ENCODE measurements at places on chromosomes 6 and 20. TPM values are rescaled to one million over a fixed set of nuclear protein-coding genes. Genes with fewer than 3 reads are reported as not detected.

DNA sequence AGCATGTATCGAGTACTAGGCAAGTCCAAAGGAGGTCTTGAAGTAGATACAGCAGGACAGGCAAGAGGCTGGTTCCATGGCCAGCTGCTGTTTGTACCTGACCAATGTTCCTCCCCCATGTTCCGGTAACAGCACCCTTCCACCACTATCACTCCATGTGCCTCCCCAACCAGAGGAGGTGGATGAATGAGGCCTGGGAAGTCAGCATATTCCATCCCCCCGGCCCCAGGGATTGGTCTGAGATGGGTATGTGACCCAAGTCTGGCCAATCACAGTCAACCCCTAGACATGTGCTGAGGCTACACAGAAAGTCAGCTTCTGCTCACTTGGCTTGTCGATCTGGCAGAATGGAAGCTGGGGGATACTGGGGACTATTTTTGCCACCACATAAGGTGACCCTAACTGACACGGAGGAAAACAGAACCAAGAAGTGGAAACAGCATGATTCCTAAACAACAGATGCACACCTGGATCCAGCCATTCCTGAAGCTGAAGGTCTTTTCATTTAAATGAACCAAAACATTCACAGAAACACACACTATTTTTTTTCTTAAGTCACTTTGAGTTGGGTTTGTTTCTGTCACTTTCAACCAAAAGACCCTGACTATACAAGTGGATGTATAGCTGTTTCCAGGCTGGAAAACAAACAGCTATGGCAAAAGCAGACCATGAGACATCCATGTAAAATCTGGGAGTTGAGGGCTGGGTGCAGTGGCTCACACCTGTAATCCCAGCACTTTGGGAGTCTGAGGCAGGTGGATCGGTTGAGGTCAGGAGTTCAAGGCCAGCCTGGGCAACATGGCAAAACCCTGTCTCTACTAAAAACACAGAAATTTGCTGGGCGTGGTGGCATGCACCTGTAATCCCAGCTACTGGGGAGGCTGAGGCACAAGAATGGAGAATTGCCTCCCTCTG, 70.4 kb upstream of the PTPN1 start:
- no peak for DNase-seq

- no peak for DNase-seq
These were observed 341.1 kb downstream of the MMUT start for GRCh38 chr6:49121970-49122369.

DNA sequence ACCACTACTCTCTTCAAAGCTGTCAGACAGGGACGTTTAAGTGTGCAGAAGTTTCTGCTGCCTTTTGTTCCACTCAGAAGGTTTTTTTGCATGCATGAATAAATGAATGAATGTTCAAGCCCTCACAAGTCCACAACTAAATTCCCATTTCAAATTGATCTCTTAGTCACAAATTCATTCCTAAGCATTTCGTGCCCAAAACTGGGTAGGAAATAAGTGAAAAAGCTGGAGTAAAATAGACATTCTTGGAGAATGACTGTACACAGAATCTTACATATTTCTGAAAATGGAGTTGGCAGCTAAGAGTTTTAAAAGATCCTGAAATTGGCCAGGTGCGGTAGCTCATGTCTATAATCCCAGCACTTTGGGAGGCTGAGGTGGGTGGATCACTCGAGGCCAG, 117.6 kb downstream of the PERP start:
- DNase-seq, result no peak

- no peak for DNase-seq
These were observed 254.4 kb upstream of the PMEPA1 start for GRCh38 chr20:57964011-57964862.

GRCh38 chr20:49029203-49029602, 16.9 kb upstream of the CSE1L start:
- DNase-seq, result no peak

- DNase-seq, result no peak
These were observed 229.0 kb downstream of the ZNF217 start for GRCh38 chr20:53364646-53365045.

DNA sequence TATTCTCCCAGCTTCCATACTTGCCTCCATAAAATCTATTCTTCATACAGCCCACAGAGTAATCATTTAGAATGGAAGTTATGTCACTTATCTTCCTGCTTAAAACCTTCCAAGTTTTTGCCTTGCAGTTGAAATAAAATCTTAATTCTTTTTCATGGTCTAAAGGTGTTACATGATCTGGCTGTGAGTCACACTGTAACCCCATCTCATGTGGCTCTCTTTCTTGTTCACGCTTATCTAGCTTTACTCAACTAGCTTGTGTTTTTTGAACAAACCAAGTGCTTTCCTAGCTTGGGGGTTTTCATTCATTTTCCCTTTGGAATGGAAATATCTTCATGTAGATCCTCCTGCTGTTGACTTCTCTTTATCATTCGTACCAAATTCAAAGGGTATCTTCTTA, 23.6 kb upstream of the THEMIS start:
- no peak for DNase-seq

Gene GSTA1
- 247 TPM for polyA plus RNA-seq

Gene SLC22A3
- 15.4 TPM for polyA plus RNA-seq

- no peak for DNase-seq
These were observed 126.5 kb downstream of the SLC24A3 start for GRCh38 chr20:19338960-19339359.

Gene SIRPD
- not detected for polyA plus RNA-seq

- DNase-seq, result no peak
These were observed 34.1 kb downstream of the ERGIC3 start for GRCh38 chr20:35575958-35576357.

Gene HEY2
- polyA plus RNA-seq, result 2.0 TPM

- DNase-seq, result no peak
These were observed 278.5 kb upstream of the MAN1A1 start for GRCh38 chr6:119627908-119628669.

GRCh38 chr20:25529295-25529951, 55.9 kb downstream of the NINL start:
- DNase-seq, result no peak

Gene HFE
- 6.3 TPM for polyA plus RNA-seq

DNA sequence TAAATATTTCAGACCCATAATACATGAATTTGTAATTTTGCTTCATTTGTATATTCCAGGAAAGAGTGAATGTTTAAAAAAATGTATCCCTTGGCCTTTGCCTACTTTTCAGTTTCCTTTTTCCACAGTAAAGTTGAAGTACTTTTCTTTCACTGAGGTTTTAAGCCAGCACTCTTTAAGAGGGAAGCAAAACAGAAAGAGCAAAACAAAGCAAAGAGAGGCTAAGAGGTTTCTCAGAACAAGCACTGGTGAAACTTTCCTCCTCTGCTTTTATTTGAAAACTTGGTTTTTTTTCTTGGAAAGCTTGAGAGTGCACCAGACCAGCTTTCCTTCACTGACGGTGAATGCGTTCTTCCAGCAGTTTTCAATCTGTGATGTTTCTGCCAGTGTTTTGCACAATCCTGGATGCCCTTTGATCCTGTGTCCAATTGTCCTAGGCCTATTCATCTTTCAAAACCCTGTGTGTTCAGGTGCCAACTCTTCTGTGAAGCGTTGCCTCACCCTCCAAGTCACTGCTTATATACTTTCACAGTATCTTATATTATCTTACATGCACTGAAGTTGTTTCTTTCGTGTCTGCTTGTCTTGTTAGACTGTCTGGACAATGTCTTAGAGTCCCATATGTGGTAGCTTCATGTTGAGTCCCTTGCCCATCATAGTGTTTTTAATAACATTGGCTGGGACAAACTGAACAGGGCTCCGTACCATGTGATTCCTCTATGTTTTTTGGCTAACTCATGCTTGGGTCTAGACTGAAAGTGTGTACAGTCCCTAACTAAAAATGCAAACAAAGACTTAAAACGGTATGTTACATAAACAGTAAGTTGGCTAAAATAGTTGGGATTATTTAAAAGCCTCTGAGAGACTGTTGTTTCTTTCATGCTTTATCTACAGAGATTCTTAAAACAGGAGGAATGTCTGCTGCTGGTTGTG, 1.9 kb downstream of the RNF217 start:
- DNase-seq, result no peak

DNA sequence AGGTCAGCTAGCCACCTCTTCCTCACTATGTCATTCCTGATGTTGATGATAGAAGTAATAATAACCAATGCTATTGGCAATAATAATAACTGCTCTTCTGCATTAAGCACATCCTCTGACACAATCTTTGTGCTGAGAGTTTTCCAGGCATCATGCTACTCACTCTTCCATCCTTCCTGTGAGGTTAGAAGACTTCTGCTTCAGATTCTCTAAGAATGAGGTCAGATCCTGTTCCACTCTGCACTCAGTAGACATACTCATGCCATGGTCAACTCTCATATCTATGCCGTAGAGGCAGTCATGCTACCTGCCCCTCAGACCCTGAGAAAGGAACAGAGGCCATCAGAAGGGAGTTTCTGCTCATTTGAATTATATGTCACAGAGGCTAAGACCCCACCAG, 98.1 kb upstream of the TOP1 start:
- no peak for DNase-seq

DNA sequence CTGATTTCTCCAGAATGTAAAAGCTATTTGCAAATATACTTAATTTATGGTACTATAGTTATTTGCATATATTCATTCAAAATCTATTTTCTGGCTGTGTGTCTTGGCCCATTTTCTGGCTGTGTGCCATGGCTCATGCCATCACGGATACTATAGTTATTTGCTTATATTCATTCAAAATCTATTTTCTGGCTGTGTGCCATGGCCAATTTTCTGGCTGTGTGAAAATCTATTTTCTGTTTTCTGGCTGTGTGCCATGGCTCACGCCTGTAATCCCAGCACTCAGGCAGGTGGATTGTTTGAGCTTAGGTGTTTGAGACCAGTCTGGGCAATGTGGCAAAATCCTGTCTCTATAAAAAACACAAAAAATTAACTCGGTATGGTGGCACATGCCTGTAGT, 28.9 kb upstream of the RIPK1 start:
- no peak for DNase-seq

Gene SUMO4
- polyA plus RNA-seq, result 0.83 TPM

GRCh38 chr6:135932651-135933050, 81.2 kb downstream of the PDE7B start:
- DNase-seq, result no peak

DNA sequence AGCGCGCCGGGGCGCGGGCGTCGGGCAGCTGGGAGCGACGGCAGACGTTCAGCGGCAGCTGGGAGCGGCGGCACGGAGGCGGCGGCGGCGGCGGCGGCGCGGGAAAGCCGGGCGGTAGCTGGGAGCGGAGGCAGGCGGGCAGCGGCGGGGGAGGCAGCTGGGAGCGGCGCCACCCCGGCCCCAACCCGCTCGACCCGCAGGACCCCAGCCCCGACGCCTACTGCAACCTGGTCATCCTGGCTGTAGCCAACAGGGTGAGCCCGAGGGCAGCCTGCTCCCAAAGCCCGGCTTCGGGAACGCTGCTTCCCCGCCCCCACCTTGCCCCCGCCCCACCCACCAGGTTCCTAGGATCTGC, 8.9 kb downstream of the CCM2L start:
- DNase-seq, result no peak

- no peak for DNase-seq
These were observed 344.9 kb upstream of the JAG1 start for GRCh38 chr20:11018668-11019170.

Data from liver (tissue), 10 donors.